Liver (tissue), 10 donors: ENCODE measurements at places on chromosomes 1 and 21.

GRCh38 chr1:152861374-152861773 is 1.6 kb downstream of the LCE7A start:
- no peaks in the 10 kb centered on the region for H3K36me3 ChIP-seq
- H3K4me1 ChIP-seq, result no peaks in the 10 kb centered on the region
- no peak overlapping the region for H3K4me3 ChIP-seq
- no peak overlapping the region for H3K27ac ChIP-seq
- DNase-seq, result no peak
- no peaks in the 10 kb centered on the region for H3K27me3 ChIP-seq

DNA sequence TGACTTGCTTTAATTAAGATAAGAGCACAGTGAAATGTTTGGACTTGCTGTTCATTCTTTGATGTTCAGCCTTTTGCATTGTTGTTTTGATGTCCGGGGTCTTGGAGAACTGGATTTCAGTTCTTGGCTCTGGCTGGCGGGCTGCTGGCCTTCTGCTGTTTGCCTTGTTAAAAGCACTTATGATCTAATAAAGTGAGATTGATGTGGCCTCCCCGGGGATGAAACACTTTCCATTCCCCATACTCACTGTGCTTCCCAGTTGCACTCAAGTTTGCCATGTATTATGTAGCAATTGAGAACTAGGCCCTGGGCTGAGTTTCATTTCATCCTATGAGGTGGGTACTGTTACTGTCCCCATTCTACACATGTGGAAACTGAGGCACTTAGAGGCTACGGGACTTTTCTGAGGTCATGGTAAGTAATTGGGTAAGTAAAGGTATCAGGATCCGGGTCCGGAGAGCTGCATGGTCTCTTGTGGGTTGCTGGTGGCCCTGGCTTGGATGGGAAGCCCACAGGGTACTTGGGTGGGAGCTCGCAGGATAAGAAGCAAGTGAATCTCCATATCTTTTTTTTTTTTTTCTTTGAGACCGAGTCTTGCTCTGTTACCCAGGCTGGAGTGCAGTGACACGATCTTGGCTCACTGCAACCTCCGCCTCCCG is 127.7 kb upstream of the ZBTB40 start:
- H3K36me3 ChIP-seq, result no peaks in the 10 kb centered on the region
- DNase-seq, result peak; percentile 5
- no peak overlapping the region for H3K4me3 ChIP-seq
- no peak overlapping the region for H3K27ac ChIP-seq

GRCh38 chr1:37884145-37884544 is 24.8 kb upstream of the MTF1 start:
- peaks cover 62% of the 10 kb centered on the region for H3K36me3 ChIP-seq
- no peak for DNase-seq
- no peaks in the 10 kb centered on the region for H3K27me3 ChIP-seq
- H3K4me1 ChIP-seq, result no peaks in the 10 kb centered on the region

GRCh38 chr1:87388411-87388810 is 59.7 kb downstream of the LMO4 start:
- no peak overlapping the region for H3K4me3 ChIP-seq
- H3K4me1 ChIP-seq, result no peaks in the 10 kb centered on the region
- no peak overlapping the region for H3K27ac ChIP-seq
- DNase-seq, result no peak
- no peaks in the 10 kb centered on the region for H3K36me3 ChIP-seq

DNA sequence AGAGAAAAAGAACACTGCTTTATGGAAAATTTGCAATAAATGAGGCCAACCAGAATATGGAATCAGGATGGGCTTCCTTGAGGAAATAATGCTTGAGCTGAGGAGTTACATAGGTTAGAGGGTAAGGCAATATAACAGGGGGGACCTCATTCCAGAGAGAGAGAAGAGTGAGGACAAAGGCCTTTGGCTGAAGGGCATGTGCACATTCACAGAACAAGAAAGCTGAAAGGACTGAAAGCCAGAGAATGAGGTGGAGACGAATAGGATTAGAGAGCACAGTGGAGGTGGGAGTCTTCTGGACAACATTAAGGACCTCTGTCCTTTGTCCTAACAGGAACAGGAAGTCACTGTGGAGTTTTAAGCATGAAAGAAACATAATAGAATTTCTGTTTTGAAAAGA is 60.7 kb upstream of the MROH9 start:
- no peak for DNase-seq
- no peaks in the 10 kb centered on the region for H3K4me1 ChIP-seq
- no peak overlapping the region for H3K4me3 ChIP-seq
- no peak overlapping the region for H3K27ac ChIP-seq
- H3K36me3 ChIP-seq, result no peaks in the 10 kb centered on the region

- no peaks in the 10 kb centered on the region for H3K27me3 ChIP-seq
- H3K27ac ChIP-seq, result no peak overlapping the region
These were observed 85.0 kb downstream of the MRPL37 start for GRCh38 chr1:54284781-54285529.
